LNCaP clone FGC (cell line): ENCODE measurements at places on chromosomes 2 and 18.

GRCh38 chr18:3444296-3444695 is 5.7 kb upstream of the TGIF1 start:
- DNase-seq, result no peak

- DNase-seq, result no peak
Observed at GRCh38 chr2:2901384-2902345, 476.0 kb downstream of the EIPR1 start.

DNA sequence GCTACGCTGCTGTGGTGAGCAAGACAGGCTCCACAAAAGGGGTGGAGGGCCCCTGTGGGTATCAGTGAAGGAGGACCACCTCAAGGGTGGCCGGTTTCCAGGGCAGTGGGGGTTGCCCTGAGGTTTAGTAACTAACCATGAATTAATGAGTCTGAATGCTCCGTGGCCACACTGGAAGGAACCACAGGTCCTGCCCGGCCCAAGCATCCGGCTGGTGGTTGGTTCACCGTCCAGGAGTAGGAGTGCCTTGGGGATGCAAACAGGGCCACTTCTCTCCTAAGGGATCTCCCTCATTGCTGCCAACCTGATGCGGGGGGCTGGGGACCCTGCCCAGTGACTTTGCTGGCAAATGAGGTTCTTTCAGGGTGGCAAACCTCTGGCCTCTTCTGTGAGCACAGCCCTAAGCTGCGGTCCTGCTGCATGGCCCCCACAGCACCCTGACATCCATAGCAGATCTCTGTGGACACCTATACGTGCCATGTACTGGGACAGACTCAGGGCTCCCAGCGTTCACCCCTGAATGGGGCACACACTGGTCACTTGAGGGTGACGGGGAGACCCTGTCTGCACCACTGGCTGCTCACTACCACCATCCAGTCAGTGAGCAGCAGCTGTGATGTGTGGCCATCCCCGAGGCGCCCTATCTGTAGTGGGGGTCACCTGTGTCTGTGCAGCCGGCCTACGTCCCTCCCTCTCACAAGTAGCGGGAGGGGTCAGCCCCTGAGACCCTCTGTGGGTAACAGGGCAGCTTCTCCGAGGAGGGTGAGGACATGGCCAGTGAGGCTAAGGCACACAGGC is 41.6 kb downstream of the HS6ST1 start:
- no peak for DNase-seq

DNA sequence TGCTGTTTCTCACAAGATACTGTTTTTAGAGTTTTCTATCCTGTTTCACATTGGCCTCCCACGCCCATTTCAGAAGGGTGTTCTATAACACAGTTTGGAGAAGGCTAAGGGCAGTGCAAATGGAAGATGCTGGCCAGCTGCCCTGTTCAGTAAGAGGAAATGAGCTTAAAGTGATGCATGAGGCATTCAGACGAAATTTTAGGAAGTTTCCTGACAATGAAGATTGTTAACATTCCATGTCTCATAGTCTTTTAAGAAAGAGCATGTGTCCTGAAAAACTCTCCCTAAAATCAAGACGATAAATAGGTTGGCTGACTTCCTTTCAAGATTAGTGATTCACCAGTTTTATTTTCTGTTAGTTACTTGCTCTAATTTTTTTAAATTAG is 484.2 kb upstream of the NRP2 start:
- no peak for DNase-seq

- no peak for DNase-seq
Observed at GRCh38 chr2:102704531-102704930, 57.3 kb upstream of the TMEM182 start.
